ENCODE measurements at places on chromosomes 6 and 20.

GRCh38 chr6:106761160-106761559 lies 131.8 kb downstream of the QRSL1 start:
- no peak for DNase-seq

DNA sequence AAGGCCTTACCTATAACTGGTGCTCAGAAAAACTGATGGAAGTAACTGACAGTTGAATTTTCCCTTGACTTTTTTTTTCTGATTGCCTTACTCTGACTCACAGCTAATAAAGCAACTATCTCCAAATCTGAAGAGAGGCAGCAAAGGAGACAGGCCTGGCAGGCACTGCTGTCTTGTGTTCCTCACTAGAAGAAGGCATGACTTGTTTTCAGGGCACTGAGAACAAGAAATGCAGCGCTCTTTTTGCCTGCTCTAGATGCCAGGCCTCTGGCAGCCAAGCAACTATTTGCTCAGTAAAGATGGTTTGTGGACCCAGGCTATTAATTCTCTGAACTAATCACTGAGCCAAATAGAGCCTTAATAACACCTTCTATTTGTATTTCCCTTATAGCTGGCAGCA lies 155.1 kb downstream of the PRDM13 start:
- no peak for DNase-seq

DNA sequence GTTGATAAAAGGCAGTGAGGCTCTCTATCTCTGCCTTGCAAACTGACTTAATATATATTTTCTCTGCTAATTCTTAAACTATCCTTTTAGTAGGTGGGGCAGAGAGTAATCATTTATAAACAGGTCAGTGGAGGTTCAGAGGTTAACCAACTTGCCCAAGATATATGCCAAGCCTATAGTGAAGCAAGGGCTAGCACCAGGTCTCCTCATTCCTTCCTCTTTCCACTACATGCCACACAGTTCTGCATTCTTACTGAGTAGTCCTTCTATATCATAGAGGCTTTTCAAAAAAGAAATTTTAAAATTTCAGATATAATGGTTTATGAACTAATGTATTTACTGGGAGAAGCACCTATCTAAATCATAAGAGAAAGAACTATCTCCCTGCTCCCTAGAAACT lies 8.5 kb downstream of the ARG1 start:
- no peak for DNase-seq

DNA sequence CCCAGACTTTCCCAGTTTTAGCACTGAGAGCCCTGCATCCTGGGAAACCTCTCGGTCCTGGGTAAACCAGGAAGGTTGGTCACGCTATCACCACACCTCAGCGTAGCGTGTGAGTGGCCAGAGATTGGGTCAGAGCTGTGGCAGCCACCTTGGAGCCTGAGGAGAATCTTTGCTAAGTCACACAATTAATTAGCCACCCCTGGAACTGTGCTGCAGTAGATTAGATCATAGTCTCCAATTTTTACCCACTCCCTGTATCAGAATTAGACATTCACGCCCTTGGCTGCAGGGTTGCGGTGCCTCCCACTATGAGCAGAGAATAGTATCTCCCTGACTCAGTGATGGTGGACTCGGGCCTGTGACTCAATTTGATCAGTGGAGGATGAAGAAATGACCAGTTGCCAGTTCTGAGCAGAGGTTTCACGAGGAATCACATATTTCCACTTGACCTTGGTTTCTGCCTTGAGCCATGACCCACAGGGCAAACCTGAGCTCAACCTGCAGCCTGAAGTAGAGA lies 6.0 kb upstream of the PTGIS start:
- no peak for DNase-seq

- DNase-seq, result no peak
Observed at GRCh38 chr20:8155229-8155628, 23.2 kb downstream of the PLCB1 start.

- no peak for DNase-seq
Observed at GRCh38 chr6:125882243-125882642, 74.3 kb upstream of the HINT3 start.

GRCh38 chr20:8964959-8965562 lies 103.8 kb upstream of the PLCB4 start:
- no peak for DNase-seq

Measured in right kidney (tissue), 9 donors.